ENCODE measurements at places on chromosomes 16 and 17. TPM values are rescaled to one million over a fixed set of nuclear protein-coding genes. Genes with fewer than 3 reads are reported as not detected.

DNA sequence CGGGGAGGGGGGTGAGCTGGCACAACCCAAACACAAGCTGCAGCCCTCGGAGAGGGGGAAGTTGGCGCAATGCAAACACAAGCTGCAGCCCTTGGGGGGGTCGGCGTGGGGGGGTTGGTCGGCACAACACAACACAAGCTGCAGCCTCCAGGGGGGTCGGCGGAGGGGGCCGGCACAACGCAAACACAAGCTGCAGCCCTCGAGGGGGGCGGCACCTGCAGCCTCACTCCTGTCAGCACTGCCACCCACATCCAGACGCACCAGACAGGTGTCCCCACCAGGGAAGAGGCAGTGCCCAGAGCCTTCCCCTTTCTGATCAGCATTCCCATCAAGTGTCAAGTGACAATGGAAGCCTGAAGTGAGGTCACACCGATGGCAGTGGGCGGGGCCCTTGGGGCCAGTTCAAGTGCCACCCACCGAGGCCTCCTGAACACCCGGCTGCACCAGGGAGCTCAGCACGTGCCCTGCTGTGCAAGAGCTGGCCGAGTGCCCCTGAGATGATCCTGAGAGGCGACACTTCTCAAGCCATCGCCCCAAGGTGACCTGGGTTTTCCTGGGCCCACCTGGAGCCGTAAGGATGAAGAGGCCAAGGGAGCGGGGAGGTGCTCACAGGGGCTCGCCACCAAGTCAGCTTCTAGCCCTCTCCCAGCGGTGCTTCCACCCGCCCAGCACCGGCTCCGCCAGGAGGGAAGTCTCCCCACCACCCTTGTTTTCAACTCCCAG, 59.3 kb downstream of the KLHDC4 start:
- no peak for DNase-seq

- no peak for DNase-seq
Measured at GRCh38 chr17:6187836-6188235, 117.7 kb downstream of the WSCD1 start.

Gene TAT
- not detected for polyA plus RNA-seq

Gene PDE6G
- 81.4 TPM for polyA plus RNA-seq

Gene SHISA6
- polyA plus RNA-seq: not detected

Gene TMEM88
- polyA plus RNA-seq: not detected

Gene SEPTIN12
- polyA plus RNA-seq: not detected

Gene STAC2
- polyA plus RNA-seq: not detected

Gene CDK5R1
- 0.37 TPM for polyA plus RNA-seq

Gene PRSS8
- polyA plus RNA-seq: not detected

- DNase-seq: no peak
Measured at GRCh38 chr17:32854207-32854606, 22.7 kb downstream of the MYO1D start.

GRCh38 chr17:35732806-35733136, 1.3 kb downstream of the RASL10B start:
- DNase-seq: no peak

DNA sequence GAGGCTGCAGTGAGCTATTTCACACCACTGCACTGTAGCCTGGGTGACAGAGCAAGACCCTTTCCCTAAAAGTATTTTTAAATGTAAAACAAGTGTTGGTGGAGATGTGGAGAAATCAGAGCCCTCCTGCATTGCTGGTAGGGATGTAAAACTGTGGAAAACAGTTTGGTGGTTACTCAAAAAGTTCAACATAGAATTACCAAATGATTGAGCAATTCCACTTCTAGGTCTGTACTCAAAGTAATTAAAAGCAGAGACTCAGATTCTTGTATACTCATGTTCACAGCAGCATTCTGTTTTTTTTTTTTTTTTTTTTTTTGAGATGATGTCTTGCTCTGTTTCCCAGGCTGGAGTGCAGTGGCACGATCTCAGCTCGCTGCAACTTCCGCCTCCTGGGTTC, 141.8 kb downstream of the PITPNC1 start:
- DNase-seq: no peak

- no peak for DNase-seq
Measured at GRCh38 chr16:82630688-82631087, 3.9 kb downstream of the CDH13 start.

DNA sequence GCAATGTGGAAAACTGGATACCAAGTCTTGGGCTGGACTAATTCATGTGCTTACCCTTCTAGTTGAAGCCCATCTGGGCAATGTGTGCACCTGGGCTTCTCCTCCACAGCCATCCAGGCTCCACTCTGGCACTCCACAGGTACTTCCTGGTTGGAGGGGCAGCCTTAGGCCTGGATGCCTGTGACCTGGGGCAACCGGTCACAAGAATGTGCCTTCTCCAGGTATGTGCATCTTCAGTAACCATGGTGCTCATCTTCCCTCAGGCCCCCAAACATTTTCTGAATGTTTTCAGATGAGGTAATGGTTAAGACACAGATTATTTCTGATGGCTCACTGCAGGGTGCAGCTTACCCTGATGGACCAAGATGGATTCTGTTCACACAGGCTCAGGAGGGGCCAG, 11.1 kb downstream of the C16orf86 start:
- DNase-seq: no peak

Gene PABPN1L
- not detected for polyA plus RNA-seq

Gene ZG16B
- polyA plus RNA-seq: 1.2 TPM

Gene NOS2
- polyA plus RNA-seq: not detected

- DNase-seq: no peak
Measured at GRCh38 chr16:50309156-50309526, 42.8 kb downstream of the ADCY7 start.

- no peak for DNase-seq
Measured at GRCh38 chr17:66541461-66542128, 239.2 kb downstream of the PRKCA start.

Gene ZNF594
- polyA plus RNA-seq: 0.54 TPM

GRCh38 chr16:89687092-89687940, 827 bp downstream of the CDK10 start:
- DNase-seq: no peak

GRCh38 chr17:78121801-78122215, 6.7 kb downstream of the TMC6 start:
- no peak for DNase-seq

Gene SDR42E2
- not detected for polyA plus RNA-seq

GRCh38 chr17:49755663-49756283, 8.2 kb downstream of the FAM117A start:
- no peak for DNase-seq

DNA sequence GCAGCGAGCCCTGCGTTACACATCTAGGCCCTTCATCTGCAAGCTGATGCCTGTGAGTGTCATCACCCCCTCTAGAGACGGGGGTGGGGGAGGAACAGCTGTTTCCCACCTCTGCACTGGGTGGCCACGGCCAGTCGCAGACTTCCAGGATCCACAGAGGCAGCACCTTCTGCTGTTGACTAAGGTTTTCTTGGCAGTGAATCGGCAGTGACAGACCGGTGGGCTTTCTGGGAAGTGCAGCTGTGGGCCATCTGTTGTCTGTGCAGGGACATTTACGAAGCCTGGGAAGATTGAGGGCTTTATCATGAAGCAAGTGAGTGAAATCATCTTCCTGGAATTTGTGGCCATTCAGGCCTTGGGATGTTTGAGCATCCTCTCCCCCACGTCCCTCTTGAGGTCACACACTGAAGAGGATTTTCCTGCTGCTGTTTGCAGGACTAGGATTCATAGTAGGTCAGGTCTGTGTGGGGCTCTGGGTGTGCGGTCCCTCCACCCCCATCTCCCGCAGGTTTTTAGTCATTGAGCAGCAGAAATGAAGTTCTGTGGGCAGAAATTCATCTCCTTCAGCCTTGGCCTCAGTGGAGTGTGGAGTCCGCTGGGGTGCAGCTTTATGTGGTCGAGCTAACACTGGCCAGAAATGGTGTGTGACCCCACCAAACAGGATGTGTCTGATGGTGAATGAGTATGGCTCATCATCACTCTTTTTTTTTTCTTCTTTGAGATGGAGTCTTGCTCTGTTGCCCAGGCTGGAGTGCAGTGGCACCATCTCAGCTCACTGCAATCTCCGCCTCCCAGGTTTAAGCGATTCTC, 12.0 kb downstream of the PGS1 start:
- DNase-seq: no peak

Gene TRIM37
- polyA plus RNA-seq: 12.5 TPM

DNA sequence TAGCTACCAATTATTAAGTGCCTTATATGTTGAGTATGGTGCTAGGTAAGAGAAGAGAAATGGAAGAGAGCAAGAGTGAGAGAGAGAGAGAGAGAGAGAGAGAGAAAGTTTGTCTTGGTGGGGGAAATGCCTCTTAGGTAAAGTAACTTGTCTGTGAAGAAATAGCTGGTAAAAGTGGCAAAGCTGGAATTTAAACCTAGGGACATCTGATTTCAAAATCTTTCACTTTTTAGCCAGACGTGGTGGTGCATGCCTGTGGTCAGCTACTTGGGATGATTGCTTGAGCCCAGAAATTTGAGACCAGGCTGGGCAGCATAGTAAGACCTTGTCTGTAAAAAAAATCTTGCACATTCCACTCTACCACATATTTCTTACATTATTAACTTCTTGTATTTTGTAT, 23.0 kb upstream of the CDR2 start:
- no peak for DNase-seq

Gene SLC12A3
- not detected for polyA plus RNA-seq

- DNase-seq: no peak
Measured at GRCh38 chr16:67393788-67394154, 473 bp upstream of the TPPP3 start.

DNA sequence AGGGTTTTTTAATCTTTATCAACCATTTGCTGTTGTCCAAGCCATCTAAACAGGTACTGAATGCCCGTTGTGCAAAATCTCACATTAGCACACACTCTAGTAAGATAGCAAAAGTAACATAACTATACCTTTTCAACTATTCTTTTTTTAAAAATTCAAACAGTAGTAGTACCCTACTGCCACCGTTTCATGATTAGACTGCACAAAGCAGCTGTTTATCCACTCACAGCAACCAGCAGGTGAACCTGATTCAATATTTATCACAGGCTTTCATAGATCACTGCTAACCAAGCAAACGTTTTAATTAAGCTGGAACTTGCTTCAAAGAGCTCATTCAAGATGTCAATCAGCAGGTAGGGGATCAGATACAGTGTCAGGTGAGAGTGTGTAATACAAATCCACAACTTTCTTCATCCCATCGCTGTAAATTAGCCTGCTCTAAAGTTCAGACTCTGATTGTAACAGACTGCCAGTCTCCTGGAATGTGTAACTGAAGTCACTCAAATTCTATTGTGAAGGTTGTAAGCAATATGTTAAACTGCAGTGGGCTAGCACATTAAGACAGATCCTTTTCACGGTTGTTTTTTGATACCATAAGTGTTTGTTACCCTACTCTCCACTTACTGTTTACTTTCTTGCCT, 47.3 kb downstream of the BRIP1 start:
- DNase-seq: no peak

GRCh38 chr17:9342225-9342624, 233.4 kb downstream of the STX8 start:
- no peak for DNase-seq

GRCh38 chr16:67241008-67241900, 6.0 kb downstream of the FHOD1 start:
- DNase-seq: no peak

- no peak for DNase-seq
Measured at GRCh38 chr16:11686713-11687380, 18.6 kb downstream of the SNN start.

- DNase-seq: no peak
Measured at GRCh38 chr16:75702242-75702641, 981 bp upstream of the DUXB start.

DNA sequence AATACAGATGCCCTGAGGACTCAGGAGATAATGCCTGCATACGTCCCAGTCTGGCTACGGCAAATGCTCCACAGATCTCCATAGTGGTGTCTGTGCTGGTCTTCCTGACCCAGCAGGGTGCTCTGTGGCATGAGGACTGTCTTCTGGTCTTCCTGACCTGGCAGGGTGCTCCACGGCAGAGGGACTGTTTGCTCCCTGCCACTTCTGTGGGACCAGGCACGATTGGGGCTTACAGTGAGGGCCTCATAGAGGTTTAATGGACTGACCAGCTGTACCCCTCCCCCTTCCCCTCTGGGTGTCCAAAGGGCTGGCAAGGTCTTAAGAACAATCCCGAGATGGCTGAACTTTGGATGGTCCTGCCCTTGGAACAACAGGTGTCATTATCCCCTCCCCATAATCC, 123.1 kb downstream of the C16orf78 start:
- DNase-seq: no peak

- DNase-seq: no peak
Measured at GRCh38 chr17:78641666-78642065, 64.5 kb upstream of the DNAH17 start.

All from immature natural killer cell (primary cell).